ENCODE measurements at places on chromosomes 16 and 17.

GRCh38 chr17:45857977-45858708 lies 13.5 kb downstream of the SPPL2C start:
- no peak for DNase-seq

- no peak for DNase-seq
These were observed 75.8 kb downstream of the KCNJ12 start for GRCh38 chr17:21451975-21452374.

- no peak for DNase-seq
These were observed 1851.6 kb downstream of the TP53TG3F start for GRCh38 chr16:35310999-35311398.

DNA sequence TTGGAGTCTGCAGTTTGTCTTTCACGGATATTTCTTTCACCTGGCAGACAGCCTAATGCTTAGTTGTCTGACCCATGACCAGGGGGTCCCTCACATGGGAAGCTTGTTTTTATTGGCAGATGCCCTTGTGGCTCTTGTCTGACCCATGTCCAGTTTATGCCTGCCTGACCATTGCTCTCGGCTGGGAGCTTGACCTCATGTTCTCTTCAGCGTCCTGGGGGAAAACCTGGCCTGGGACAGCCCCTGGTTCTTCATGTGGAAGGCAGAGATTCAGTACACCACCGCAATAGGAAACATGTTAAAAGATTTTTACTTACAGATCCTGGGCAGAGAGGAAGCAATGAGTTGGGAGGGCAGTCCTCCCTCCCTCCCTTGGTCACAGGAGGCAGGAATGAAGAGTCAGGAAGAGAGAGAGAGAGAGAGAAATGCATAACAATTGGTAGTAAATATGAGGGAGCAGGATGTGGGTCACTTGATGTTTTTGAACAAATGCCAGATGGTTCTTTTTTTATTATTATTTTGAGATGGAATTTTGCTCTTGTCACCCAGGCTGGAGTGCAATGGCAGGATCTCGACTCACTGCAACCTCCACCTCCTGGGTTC lies 302.7 kb upstream of the MYOCD start:
- no peak for DNase-seq

GRCh38 chr17:41555105-41555887 lies 16.6 kb downstream of the KRT9 start:
- no peak for DNase-seq

GRCh38 chr17:47741109-47741792 lies 8.2 kb downstream of the TBX21 start:
- no peak for DNase-seq

- DNase-seq, result no peak
These were observed 84.8 kb downstream of the MRM1 start for GRCh38 chr17:36686123-36686669.

DNA sequence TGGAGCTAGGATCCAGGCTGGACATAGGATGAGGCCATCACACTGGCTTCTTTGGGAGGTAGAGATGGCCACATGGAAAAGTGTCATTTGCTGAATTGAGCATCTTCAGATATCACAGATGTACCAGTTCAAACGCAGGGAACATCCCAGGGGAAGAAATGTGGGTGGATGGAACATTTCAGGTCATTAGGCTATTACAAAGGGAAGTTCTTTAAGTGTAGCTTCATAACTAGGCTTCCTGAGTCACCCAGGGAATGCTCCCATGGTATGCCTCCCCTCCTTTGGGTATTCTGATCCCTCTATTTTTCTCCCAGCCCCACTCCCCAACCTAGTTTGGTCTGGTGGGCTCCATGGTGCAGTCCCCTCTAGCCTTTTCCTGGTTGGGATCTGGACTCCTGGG lies 69.8 kb upstream of the IRX3 start:
- DNase-seq, result no peak

DNA sequence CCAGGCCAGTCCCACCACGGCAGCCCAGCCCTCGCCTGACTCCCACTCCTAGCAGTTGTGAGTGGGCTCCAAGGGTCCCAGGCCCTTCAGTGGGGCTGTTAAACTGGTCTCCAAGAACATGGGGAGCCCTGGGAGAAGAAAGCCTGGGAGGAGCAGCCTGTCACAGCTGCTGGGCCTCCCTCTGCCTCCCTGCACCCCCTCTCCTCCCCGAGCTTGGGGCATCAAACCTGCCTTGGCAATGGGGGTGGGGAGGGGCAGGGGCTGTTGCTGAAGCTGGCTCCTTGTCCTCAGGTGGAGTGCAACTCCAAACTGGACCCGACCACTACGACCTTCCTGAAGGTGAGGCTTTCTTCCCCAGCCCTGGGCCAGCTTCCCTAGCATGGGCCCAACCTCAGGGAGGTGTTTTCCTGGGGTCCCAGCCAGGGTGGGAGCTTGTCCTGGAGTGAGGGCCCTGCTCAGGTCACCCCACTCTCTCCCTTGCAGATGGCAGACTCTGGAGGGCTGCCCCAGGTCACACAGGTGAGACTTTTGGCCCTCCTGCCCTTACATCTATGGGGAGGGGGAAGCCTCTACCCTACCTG lies 6.6 kb upstream of the SETD6 start:
- DNase-seq, result no peak

DNA sequence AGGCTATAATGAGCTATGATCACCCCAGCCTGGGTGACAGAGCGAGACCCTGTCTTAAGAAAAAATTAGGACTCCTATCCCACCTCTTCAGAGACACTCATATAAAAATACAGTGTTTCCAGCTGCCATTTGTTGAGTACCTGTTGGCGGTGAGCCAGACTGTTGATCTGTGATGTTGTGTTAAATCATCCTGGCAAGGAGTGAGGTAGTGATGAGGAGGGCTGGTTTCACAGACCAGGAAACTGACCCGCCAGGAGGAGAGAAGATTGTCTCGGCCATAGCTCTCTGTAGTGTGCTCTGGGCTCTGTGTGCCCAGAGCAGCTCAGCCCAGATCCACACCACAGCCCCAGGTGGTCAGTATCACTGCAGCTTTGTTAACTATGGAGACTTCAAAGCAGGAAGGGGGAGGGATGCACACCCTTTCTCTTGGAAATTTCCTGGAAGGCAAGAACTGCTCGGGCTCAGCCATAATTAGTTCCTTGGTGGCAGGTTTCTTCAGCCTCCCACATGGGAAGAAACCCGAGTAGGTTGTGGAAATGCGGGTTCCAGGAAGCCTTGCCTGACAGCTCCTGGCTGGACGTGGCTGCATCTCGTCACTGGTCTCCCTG lies 343.0 kb downstream of the SNX29 start:
- no peak for DNase-seq

GRCh38 chr17:44503147-44504029 lies at the start of gene GPATCH8:
Gene GPATCH8 (minus strand): TSS chr17:44503406. CDS start chr17:44503370, 36 bp downstream.
- peak; percentile 96 for DNase-seq

DNA sequence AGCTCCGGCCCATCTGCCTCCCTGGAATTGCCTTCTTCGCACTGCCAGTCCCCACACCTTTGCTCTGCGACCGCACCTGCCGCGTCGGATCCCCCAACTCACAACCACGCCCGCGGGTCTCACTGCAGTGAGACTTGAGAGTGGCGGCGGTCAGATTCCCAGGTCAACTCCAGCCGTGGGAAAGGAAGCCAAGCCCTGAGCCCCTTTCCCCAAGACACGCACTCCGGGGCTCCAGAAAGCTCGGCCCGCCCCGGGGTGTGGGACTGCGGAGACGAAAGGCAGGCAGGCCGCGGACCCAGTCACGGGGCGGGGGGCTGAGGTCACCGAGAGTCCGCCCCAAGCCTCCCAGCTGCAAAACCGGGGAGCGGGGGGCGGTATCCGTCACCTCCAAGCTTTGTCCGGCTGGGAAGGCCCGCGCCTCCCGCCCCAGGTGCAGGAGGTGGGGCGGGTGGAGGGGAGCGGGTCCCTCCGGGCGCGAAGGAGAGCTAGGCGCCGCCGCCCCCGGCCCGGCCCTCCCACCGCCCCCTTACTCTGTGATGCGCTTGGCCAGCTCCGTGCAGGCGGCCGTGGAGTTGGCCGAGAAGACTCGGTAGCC lies 615 bp downstream of the PRPSAP1 start:
- DNase-seq, result peak; percentile 36

- no peak for DNase-seq
These were observed 106.9 kb upstream of the SIAH1 start for GRCh38 chr16:48492133-48492532.

- DNase-seq, result no peak
These were observed 11.7 kb downstream of the NSMCE1 start for GRCh38 chr16:27256861-27257260.

DNA sequence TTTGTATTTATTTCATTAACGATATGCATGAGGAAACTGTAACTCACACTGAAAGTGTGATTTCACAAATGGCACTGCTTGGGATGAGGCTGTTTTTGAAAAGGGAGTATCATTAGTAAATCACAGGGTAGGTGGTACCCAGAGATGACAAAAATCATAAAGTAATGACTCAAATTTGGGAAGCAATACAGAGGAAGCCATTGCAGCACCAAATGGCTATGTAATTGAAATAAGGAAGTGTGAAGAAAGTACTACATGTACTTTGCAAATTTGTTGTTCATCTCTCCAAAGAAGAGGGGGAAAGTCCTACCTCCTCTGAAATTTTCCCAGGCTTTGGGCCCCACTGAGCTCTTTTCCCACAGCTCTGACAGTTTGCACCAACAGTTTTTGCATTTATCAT lies 12.3 kb upstream of the ABCC12 start:
- no peak for DNase-seq

GRCh38 chr16:12000032-12000431 lies 23.5 kb downstream of the SNX29 start:
- no peak for DNase-seq

- DNase-seq, result no peak
These were observed 13.3 kb downstream of the LRRC75A start for GRCh38 chr17:16478649-16479048.

- no peak for DNase-seq
These were observed 88.8 kb upstream of the TNRC6C start for GRCh38 chr17:77869665-77870132.

DNA sequence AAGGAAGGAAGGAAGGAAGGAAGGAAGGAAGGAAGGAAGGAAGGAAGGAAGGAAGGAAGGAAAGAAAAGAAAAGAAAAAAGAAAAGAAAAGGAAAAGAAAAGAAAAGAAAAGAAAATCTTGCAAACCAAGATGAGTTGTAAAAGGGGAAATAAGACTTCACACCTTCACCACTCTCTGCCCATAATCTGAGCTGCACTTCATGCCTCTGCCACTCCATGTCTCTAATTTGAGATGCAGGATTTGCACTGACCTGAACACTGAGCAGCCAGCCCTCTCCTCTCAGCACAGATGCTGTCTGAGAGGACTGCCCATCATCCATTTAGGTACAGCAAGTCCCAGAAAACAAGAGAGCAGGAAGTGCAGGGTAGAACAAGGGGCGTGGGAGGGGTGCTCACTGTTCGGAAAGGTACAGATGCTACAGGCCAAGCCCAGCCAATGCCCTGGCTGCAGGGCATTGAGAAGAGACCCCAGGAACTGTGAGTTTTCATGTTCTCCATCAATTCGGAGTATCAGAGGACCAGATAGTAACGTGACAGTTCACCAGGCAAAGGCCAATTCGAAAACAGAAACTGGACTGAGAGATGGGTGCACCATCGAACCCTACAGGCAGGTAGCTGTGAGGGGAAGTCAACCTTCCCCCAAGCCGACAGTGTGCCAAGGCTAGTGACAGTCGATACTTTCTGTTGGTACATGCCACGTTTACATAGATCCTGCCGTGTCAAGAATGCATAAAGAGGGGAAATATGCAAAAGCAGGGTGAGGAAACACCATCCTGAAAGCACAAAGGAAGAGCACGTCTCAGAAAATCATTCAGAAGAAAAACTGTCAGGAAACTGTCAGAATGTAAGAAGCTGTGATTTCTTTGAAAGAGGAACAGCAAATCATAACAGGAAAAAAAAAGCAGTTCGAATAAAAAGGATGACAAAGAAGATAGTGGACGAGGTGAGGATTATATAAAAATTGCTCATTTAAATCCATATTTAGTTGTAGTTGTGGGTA lies 142.0 kb upstream of the RCVRN start:
- no peak for DNase-seq

- no peak for DNase-seq
These were observed 238.4 kb downstream of the SHISA9 start for GRCh38 chr16:13139661-13140241.

DNA sequence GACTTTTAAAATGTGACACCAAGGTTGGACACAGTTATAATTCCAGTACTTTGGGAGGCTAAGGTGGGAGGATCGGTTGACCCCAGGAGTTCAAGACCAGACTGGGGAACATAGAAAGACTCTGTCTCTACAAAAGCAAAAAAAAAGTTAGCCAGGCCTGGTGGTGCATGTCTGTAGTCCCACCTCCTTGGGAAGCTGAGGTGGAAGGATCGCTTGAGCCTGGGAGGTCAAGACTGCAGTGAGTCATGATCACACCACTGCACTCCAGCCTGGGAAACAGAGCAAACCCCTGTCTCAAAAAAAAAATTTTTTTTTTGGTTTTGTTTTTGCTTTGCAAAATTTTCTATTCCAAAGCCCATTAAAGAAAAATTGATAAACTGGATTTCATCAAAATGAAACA lies 281.4 kb downstream of the BCAS3 start:
- DNase-seq, result no peak

DNA sequence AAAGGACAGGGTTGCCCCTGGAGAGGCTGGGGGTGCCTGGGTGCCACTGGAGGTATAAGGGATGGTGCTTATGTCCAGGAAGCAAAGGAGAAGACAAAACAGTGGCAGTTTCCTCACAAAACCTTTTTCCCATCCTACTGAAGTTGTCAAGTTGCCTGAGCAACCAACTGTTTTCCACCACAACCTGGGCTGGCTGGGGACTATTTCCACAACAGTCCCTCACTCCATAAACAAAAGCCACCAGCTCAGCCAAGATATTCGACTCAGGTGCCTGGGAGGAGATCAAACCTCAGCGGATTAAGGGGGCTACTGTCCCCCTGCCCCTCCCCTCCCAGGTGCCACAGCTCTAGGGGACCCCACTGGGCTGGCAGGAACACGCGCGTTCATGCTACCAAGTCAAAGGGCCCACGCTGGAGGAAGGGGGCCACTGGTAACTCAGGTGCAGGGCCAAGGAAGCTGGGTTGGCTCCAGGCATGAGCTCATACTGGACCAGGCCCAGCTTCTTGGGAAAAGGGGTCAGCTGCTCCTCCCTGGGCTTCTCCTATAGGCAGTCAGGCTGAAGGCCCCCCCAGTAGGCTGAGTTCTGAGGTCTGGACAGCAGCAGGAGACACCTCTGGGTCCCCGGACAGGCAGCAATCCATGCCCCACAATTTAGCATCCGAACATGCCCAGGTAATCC lies 45.7 kb upstream of the MRPS23 start:
- DNase-seq, result no peak

DNA sequence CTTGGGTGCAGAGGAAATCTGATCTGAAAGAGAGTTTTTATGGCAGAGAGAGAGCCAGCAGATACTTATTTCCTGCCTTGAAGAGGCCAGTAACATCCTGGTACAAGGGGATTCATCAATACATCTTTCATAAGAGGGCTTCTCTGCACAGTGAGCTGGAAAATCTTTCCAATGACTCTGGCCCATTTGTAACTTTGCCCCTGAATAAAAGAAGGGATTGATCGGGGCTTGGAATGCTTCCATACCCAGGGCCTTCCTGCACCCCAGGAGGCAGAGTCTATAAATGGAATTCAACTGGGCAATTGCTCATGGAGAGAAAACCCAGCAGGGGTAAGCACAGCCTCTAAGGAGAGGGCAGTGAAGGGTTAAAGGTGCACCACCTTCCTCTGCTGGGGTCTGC lies 163.3 kb downstream of the XYLT1 start:
- no peak for DNase-seq

Data from stimulated activated CD4-positive, alpha-beta T cell treated with anti-CD3 and anti-CD28 coated beads, Interleukin-15, amount 100 ng/mL, for 24 hours (primary cell).